ENCODE measurements at places on chromosomes 4 and X.

GRCh38 chrX:49627086-49627777 is 28.4 kb downstream of the GAGE1 start:
- DNase-seq = peak; percentile 77

GRCh38 chrX:119685225-119686066 is 7.5 kb downstream of the SEPTIN6 start:
- DNase-seq = no peak

- no peak for DNase-seq
These were observed 1598.8 kb downstream of the PCDH7 start for GRCh38 chr4:32318926-32319325.

DNA sequence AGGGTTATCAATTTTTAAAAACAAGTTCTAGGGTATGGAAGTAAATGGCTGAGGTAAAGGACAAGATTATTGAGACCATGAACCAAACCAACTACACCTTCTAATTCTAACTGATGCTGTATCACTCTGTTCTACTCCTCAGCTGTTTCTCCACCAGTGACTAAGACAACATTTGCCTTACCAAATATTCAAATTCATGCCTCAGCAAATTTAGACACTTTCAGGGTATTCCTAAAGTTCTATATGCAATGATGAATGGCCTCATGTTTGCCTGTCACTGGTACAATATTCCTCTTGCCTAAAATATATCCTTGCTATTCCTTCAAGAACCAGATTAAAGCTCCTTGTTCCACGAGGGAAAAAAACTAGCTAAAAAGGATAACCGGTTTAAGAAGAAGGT is 5.0 kb downstream of the RPL9 start:
- no peak for DNase-seq

GRCh38 chrX:110021258-110022022 is 18.5 kb downstream of the TMEM164 start:
- no peak for DNase-seq

GRCh38 chr4:107304699-107305286 is 268.7 kb upstream of the DKK2 start:
- DNase-seq = peak; percentile 28

DNA sequence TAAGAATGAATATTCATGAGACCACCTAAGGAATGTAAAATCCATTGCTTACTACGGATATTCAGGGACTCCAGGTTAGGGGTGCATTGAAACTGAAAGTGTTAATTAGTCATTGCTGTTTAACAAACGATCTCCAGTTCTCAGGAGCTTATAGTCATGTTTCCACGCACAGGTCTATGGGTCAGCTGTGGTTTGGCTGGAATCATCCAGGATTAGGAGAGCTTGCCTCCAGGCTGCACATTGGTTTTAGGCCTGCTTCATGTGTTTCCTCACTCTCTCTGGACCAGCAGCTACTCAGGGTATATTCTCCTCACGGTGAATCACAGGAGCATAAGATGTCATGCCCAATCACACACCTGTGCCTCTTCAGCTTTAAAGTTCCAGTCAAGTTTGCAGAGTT is 98.9 kb downstream of the ATXN3L start:
- no peak for DNase-seq

- DNase-seq = no peak
These were observed 32.5 kb downstream of the FGFBP1 start for GRCh38 chr4:15906020-15906443.

DNA sequence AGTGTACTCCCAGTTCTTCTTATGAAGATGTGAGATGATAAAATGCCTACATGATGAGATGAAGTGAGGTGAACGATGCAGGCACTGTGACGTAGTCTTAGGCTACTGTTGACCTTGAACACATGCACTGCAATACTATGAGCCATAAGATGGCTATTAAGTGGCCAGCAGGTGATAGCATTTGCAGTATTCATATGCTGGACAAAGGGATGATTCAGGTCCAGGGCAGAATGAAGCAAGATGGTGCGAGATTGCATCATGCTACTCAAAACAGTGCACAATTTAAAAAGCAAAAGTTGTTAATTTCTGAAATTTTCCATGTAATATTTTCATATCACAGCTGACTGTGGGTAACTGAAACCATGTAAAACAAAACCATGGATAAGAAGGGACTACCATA is 781.4 kb downstream of the PCDH18 start:
- DNase-seq = no peak

DNA sequence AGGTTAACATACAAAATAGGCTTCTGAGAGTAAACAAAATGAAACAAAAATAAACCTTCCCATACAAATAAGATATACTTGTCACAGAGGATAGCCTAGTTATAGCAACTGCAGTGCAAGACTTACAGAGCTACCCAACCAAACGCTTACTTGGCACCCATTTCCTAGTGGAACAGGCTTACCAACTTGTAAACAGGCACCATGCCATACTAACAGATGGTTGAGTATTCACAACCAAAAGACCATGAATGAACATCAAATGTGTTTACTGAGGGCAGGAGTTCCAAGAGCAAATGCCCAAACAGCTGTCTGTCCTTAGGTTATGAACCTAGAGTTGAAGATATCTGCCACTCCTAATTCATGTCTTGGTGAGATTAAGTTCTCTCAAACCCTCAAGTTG is 2629.2 kb downstream of the PCDH7 start:
- no peak for DNase-seq

GRCh38 chrX:1928805-1929204 is 313.9 kb downstream of the ASMT start:
- DNase-seq = no peak

GRCh38 chr4:105677709-105678108 is 30.8 kb downstream of the INTS12 start:
- no peak for DNase-seq

DNA sequence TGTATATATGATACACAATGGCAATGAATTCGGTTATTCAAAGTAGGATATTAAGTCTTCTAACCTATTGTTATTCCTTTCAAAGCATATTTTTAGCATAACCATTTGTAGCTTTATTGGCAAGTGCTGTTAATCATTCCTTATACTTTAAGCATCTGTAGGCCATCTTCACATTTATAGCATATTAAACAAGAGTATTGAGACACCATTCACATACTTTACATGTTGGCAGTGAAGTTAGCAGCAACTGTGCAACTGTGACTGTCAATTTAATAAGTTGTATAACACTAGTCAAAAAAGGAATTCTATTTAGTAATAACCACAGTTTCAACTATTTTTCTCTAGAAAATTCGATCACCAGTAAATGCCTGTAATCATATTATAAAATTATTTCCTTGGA is 107.3 kb upstream of the MYOZ2 start:
- DNase-seq = no peak

DNA sequence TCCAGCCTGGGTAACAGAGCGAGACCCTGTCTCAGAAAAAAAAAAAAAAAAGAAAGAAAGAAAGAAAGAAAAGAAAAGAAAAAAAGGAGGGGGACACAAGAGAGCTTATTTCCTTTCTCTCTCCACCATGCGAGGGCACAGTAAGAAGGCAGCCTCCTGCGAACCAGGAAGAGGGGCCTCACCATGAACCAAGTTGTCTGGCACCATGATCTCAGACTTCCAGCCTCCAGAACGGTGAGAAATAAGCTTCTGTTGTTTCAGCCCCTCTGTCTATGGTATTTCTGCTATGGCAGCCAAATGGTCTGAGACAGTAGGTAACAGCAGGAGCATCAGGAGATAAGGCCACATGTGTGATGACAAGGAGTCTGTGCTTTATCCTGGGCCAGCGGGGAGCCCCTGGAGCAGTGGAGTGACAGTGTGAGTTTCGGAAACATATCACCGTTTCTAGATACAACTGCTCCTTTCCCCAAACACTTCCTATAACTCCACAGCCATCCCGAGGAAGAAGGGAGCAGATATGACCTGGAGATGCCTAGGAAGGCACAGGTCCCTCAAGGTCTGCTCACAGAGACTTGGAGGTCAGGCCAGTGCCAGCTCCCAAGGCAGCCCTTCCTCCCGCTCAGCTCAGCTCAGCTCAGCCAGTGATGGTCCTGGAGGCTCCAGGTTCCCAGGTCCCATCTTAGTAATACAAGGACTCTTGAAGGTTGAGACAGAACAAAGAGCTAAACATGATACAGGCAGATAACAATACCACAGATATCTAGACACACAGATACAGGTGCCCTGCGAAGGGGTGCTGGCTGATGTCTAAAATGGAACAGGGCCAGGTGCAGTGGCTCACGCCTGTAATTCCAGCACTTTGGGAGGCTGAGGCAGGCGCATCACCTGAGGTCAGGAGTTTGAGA is 17.7 kb downstream of the JAKMIP1 start:
- DNase-seq = no peak

DNA sequence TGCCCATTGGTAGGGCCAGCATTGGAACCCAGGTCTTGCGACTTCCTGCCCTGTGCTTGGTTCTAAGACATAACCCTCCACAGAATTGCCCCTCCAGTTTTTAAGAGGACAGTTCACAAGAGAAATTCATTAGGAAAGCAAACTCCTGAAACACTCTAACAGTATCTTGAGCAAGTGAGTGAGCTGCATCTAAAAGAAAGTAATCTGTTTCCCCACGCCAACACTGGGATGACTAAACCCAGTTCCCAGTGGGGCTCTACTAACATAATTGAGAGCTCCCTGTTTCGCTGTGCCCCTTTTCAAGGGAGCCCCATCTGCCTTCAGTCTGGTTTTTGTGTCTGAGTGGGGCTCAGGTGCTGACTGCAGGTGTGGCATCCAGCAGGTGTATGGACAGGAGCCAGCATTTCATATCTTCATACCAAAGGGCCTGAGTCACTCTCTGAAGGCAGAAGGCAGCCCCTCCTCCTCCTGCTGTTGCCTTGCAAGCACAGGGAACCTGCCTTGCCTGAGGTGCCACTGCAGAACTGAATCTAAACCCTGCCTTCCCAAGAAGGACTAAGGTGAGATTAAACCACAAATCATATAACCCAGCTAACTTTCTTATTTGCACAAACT is 8.0 kb downstream of the AMOT start:
- DNase-seq = no peak

GRCh38 chr4:24842356-24842755 is 47.0 kb downstream of the SOD3 start:
- DNase-seq = no peak

DNA sequence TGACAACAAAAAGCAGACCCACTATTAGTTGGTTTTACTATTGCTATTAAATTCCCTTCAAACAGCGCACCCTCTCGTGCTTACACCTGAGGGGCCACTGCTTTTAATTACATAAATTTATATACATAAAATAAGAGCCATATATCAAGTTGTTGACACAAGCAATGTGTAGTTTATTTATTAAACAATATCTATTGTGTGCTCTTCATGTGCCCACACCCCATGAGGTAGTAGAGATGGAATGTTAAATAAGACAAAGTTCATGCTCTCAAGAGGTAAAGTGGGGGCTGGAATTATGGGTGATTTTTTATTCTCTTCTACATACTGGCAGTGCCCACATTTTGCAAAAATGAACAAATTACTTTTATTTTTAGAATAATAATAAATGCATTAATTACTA is 47.3 kb downstream of the KCNIP4 start:
- no peak for DNase-seq

GRCh38 chr4:21136051-21136630 is 435.9 kb downstream of the PACRGL start:
- no peak for DNase-seq

DNA sequence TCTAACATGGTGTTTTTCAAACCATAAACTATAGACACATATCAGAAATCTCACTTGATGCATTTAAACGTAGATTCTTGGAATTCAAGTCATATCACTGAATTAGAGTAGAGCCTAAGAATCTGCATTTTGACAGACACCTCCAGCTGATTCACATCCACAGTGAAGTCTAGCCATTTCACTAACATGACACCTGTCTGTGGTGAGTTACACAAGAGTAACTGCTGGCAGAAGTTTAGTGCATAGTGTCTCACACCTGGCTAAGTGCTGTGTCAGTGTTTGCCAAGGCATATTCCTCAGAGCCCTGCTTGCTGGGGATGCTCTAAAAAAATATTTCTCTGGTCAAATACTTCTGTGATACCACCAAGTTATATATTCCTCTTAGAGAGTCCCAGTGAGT is 237.5 kb upstream of the DIAPH2 start:
- DNase-seq = no peak

DNA sequence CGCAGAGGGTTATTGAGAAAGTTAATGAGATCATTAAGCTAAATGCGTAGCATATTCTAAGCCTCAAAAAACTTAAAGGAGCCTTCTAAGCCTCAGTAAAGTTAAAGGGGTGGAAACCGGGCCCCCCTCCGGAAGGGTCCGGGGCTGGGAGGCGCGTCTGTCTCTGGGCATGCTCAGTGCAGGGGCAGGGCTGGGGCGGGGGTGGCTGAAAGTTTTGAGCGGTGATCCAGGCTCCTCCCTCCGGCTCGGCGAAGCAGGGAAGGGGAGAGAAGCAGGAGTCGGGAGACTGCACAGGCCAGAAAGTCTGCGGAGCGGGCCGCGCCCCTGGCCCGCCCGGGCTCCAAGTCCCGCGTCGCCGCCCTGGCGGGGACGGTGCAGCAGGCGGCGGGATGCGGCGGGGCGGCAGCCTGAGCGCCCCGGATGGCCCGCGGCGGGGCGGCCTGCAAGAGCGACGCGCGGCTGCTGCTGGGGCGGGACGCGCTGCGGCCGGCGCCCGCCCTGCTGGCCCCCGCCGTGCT is at the start of gene EVC:
Gene EVC, plus strand, starts transcription at position 241 of the 518 bp plus-strand sequence. Its CDS starts 180 bp downstream, at position 421.
- peak; percentile 82 for DNase-seq

GRCh38 chr4:175034986-175035705 is 117.0 kb downstream of the ADAM29 start:
- no peak for DNase-seq

GRCh38 chr4:114423582-114423981 is 175.0 kb upstream of the UGT8 start:
- no peak for DNase-seq

DNA sequence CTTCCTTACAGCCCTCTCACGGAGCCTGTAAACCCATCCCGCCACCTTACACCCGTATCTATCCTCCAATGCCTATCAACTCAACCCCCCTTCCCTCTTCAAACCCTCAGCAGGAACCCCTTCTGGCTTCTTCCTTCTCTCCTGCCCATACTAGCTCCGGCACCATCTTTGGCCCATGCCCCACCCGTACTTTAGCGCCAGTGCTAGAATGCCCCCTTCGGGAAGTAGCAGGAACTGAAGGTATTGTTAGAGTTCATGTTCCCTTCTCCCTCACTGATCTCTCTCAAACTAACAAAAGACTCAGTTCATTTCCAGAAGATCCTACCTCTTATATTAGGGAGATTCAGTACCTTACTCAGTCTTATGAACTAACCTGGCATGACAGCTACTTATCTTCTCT is 2.7 kb upstream of the UGT2B15 start:
- DNase-seq = no peak

DNA sequence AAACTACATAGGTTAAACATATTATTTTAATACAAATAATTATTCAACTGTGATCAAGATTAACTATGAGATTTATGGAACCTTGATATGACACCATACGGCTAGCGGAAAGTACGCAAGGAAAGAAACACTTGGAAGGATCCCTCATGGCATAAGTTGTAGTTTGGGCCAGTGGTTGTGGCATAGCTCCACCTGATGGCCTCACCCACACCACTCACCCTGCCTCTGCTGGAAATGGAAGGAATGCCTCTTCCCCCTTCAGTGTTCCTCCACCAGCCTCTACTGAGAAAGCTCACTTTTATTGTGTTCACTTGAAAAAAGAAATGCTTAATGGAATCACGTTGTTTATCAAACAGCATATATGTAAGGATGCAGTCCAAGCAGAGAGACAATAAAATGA is 86.4 kb downstream of the BMP15 start:
- no peak for DNase-seq
